EL (cell line): ENCODE measurements at places on chromosomes 5 and 9.

DNA sequence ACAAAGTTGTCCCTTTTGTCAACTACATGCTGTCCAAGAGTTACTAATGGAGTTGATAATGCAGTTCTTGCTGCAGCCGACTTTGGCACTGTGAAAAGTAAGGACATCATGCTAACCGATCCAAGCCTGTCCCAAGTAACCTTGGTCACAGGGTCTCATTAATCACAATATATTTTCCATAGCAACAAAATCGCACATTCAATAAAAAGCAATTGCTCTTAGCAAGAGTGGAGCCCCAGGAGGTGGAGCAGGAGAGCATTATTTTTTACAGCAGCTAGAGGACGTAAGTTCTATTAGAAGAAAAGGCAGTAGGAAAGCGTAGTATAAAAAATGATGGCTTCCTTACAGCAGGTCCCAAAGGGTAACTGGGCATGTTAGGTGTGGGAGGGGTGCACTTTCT, 570.3 kb downstream of the EBF1 start:
- DNase-seq = no peak

DNA sequence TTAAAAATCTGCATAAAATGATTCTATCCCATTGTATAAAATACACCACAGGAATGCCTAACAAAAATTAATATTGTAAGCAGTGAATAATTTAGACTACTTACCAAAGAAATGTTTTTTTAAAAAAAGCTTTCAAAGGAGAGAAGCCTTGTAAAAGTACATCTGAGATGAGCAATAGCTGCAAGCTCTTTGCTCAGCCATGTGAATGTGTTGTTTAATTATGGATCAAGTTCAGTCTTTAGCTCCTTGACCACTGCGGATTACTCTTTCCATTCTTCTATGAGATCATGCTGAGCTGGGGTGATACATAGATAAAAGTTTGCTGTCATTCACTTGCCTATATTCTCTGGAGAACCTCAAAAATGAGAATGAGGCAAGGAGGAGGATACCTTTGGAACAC, 782.4 kb upstream of the ZNF608 start:
- DNase-seq = no peak

DNA sequence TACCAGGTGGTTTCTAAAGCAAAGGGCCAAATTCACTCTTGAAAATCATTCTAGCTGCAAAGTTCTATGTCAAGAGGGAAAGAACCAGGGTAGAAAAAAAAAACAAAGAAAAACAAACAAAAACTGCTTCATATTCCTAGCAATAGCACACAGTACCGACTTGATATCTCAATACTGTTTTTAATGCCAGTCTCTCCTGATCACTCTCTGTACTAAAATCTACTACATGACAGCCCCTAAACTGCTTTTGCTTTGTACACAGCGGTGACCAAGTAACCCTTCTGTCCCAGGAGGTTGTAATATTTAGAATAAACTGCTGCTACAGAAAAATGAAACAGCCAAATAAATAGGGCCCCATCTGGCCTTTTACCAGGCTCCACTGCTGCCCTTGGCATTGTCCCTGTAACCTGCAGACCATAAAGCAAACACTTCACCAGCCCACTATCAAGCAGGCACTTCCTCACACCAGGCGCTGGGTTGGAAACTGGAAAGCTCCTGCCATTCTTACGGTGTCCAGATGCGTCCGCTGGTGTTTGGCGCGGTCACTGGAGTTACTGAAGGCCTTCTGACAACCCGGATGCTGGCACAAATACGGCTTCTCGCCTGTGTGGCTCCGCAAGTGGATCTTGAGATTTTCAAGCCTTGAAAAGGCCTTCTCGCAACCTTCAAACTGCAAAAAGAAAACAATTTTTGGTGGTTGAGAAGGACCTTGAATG, 363.2 kb downstream of the GLIS3 start:
- no peak for DNase-seq

DNA sequence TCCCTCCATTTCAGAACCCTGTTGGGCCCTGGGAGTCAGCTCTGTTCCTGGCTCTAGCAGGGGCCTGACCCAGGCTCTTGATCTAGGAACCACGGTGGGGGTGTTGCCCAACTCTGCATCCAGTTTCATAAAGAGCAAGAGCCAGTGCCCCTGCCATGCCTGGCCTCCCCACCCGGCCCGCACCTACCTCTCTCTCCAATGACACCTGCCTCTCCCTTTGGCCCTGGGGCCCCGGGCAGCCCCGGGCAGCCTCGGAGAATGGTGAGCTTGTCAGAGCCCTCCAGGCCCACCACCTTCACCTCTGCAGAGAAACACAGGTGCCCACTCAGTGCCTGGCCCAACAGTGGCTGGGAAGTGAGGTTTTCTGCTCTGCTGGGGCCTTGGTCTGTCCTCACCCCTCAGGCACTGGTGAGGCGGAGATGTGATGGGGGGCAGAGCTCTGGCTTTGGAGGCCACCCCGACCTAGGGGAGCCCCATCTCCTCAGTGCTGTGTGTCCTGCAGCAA, 1.5 kb downstream of the FCN1 start:
- DNase-seq = no peak

- no peak for DNase-seq
These were observed 104.3 kb upstream of the SPATA31D4 start for GRCh38 chr9:81823672-81824554.

- DNase-seq = no peak
These were observed 20.3 kb downstream of the LPCAT1 start for GRCh38 chr5:1503241-1504068.

GRCh38 chr9:20015427-20015931, 226.6 kb upstream of the SLC24A2 start:
- no peak for DNase-seq

DNA sequence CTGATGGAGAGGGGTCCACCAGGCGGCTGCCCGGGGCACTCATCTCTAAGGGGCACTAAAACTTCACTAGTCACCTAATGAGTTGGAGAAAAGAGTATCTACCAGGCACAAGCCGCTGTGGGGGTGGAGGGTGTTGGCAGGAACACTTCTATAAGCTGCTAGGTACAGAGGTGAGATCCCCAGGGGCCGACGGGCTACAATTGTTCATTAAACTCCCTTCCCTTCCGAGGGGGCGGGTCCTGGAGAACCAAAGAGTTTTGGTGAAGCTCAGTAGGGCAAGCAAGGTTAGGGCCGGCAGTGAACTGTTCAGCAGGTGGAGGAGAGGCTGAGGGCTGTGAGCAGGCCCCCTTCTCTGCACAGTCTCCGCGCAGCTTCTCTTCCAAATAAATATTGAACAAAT, 78.7 kb upstream of the ARAP3 start:
- DNase-seq = no peak

DNA sequence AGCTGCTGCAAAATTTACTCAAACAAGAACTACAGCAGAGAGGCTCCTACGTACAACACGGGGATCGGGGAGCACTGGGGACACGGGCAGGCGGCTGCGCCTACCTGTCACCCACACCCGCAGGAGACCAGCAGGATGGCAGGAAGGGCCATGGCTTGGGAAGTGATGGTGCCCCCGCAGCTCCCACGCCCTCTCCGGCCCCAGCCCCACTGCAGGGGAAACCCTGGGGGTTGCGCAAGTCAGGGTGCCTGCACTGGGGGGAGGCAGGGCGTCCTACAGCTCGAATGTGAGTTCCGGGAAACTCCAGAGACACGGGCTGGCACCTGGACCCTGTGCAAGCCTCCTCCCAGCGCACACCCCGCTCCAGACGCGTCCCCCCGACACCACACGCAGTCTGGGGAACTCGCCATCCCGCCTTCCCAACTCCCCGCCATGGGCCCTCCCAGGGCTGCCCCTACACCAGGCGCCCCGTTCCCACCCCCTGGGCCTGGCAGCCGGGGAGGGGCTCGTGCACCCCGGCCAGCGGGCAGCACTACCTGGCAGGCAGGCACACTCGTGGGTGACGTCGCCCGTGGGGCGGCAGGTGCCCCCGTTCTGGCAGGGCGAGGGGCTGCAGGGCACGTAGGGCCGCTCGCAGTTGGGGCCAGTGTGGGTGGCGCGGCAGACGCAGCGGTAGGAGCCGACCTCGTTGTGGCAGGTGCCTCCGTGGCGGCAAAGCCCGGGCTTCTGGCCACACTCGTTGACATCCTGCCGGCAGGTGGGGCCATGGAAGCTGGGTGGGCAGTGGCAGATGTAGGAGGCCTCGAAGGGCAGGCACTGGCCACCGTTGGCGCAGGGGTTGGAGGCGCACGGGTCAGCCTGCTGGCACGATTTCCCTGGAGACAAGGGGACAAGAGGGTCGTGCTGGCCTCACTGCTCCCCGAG, 23.3 kb downstream of the NOTCH1 start:
- no peak for DNase-seq

- no peak for DNase-seq
These were observed 268.3 kb downstream of the PJA2 start for GRCh38 chr5:109141222-109142200.

- DNase-seq = no peak
These were observed 757.2 kb downstream of the TLE1 start for GRCh38 chr9:80932181-80932580.

DNA sequence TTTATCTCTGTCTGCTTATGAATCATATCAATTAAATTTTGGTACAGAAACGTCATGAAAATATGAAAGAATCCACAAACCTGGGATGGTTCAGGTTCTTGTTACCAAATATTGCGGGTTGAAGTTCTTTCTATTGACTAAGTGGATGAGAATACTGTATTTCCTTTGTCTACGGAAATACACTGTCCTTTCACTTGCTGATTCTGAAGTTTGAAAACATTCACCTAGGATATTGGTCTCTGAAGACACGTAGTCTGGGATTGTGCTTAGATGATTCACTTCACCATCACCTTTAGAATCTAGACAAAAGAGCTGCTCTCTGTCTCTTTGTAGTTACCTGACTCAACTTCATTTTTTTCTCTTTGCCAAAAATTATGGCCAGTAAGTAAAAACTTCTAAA, 222.4 kb downstream of the FBN2 start:
- DNase-seq = no peak

GRCh38 chr9:121637713-121638220, 13.7 kb upstream of the DAB2IP start:
- peak; percentile 53 for DNase-seq

DNA sequence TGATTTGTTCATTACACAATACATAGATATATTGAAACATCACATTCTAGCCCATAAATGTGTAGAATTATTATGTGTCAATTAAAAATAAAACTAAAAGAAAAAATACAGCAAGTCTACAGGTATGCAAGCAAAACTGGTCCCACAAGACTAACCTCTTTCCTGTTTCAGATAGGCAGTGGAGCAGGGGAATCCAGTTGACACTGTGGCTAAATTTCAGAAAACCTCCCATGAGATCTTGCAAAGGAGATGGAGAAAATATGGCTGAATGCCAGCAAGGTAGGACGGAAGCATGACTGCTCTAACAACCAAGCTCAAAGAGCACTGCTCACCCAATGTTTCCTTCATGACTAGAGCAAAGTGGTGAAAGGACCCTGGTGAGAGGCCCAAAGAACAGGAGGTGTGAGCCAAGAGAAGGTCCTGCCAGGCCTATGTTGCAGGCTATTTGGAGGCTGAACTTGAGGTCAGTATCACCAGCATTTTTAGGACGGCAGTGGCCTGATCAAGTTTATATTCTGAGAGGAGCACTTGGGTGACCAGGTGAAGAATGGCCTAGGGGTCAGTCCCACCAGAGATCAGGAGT, 1.1 kb upstream of the SH3TC2 start:
- DNase-seq = no peak

DNA sequence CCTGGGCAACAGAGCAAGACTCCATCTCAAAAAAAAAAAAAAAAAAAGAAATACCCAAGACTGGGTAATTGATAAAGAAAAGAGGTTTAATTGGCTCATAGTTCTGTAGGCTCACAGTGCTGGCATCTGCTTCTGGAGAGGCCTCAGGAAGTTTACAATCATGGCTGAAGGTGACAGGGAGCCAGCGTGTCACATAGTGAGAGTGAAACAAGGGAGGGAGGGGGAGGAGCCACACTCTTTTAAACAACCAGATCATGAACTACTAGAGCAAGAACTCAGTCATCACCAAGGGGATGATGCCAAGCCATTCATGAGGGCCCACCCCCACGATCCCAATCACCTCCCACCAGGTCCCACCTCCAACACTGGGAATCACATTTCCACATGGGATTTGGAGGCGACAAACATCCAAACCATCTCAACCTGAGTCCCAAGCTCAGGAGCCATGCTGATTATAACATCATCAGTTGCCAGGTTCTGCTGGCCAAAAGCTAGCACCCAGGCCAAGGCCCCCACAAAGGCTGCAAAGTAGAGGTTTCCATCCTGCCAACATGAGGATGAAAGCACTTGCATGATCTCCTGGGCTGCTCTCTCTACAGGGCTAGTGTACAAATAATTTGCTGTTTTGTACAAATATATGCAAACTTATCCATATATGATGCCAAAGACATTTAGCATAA, 15.3 kb downstream of the DENND1A start:
- no peak for DNase-seq

DNA sequence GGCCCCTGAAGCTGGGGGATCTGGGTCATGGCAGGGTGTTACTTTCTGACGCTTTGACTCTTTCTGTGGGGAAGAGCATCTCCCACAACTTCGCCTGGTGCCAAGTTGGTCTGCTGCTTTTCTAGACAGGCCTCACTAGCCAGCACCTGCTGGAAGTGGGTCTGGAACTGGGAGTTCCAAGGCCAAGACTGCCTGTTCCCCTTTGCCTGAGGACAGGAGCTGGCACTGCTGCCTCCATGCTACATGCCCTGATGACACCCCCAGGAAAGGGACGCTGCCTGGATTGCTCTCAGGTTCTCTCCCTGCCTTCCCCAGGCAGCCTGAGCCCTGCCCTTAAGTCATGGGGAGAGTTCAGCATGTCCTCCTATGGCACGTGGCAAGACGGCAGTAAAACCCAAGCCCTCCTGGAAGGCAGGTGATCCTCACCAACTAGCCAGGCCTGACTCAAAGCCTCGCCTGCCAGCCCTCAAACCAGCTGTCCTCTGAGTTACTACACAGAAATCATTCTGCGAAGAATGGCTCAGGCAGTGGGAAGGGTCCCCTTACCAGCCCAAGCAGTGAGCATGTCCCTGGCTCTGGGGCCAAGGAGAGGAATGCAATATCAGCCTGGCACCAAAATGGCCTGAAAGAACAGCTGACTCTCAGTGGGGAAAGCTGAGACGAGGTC, 35.8 kb downstream of the SEC61B start:
- no peak for DNase-seq

DNA sequence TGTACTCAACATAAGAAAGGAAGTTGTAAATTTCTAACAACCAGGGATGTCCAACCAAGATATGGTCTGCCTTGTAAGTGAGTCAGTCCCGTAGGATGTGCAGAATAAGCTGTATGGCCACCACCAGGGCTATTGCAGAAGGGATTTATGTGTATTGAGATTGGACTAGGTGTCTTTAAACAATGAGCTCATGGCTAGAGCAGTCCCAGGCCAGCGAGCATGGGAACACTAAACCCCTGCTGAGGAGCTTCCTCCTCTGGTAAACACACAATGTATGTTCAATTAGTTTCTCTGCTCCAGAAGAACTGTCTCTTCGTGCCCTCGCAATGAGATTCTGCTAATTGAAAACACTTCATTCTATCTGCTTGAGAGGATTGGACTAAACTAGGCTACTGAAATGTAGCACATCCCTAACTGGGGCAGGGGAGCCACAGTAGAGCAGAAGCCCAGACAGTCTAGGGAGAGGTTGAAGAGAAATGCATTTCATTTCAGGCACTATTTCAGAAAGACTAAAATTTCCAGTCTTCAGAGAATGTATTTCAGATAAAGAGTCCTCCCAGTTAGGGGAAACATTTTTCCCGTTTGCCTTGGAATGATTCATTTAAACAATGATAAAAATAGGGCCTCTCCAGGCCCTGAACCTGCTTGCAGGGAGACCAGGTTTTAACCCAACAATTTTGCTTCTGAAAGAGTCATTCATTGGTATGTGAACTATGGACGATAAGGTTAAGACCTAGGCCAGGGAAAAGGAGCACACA, 154.7 kb downstream of the FAM114A2 start:
- peak; percentile 90 for DNase-seq
